ENCODE measurements at places on chromosomes 13 and 19.
A peak's percentile ranks its signal among the peaks of the same experiment; 100 is the strongest.

DNA sequence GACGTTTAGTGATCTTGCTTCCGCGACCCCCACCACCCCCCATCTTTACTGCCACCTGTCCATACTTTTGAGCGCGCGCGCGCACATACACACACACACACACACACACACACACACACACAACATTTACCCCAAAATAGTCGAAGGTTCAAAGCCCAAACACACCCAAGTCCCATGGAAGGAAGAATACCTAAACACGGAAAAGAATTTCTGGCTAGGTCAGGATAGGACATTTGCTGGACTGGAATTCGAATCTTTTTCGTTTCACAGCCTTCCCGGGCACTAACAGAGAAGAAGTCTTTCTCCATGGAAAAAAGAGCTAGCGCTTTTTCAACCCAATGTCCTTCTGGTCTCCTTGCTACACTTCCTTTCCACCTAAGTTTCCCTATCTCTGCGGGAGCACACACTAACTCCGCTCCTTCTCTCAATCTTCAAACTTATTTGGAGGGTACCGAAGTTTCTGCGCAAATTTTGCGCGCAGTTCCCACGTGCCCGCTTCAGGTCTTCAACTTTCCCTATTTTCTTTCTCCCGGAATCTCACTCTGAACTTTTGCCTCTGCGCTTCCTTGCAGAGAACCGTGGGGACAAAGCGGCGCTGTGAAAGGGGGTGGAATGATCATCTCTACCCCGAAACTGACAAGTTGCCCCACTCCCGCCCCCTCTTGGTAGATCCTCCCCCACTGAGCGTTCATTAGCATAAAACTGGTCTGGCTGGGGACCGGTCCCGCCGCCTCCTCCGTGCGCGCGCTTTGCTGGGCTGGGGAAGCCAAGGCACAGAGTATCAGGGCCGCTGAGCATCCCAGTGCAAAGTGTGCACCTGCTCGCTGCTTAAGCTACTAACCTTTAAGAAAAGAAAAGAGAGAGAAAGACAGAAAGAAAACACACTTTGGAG, 2.7 kb downstream of the DACH1 start:
- DNase-seq, result peak; percentile 5

- DNase-seq, result no peak
Observed at GRCh38 chr19:23774524-23774971, 15.9 kb upstream of the ZNF681 start.

- DNase-seq, result no peak
Observed at GRCh38 chr19:38204096-38204495, 19.9 kb downstream of the DPF1 start.

- DNase-seq, result no peak
Observed at GRCh38 chr13:101930331-101930730, 471.5 kb downstream of the FGF14 start.

DNA sequence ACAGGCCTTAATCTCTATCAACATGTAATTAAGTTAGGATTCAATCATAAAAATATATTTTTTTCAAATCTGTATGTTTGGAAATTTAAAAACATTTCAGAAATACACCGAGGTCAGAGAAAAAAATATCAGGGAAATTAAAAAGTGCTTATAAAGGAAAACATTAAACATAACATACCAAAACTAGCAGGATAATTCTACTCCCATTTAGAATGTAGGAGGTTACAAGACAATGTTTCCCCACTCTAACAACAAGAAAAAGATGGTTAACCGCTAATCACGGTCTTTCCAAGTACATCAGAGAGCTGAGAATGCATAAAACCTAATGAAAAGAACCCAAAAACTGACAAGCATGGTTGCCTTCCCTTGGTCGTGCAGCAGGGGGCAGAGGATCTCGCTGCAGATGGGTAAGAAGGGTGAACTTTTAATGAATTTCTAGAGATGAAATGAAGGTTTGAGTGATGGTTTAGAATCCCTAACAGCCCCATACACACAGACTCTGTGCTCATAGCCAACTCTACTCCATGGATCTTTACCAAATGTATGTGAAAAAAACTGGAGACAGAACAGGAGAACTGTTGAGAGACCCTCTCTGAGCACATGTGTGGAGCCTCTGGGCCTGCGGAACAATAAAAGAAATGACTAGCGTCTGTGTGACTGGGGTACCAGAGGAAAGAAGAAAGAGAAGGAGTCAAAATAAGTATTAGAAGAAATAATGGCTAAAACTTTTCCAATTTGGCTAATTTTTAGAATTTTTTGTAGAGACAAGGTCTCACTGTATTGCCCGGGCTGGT, 51.3 kb upstream of the LSM14A start:
- peak; percentile 60 for DNase-seq

DNA sequence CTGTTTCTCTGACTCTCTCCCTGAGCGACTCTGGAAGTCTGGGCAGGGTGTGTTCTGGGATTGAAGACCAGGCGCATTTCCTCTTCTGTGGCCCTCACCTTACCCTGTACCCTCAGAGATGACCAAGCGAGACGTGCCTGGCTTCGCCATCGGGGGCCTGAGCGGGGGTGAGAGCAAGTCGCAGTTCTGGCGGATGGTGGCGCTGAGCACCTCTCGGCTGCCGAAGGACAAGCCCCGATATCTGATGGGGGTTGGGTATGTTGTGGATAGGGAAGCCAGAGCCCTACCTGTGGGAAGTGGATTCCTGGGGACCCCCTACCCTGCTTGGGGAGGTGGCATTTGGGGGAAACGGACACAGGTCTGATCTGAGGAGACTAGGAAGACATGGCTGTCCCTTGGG, 5.8 kb upstream of the DNM2 start:
- DNase-seq, result no peak

DNA sequence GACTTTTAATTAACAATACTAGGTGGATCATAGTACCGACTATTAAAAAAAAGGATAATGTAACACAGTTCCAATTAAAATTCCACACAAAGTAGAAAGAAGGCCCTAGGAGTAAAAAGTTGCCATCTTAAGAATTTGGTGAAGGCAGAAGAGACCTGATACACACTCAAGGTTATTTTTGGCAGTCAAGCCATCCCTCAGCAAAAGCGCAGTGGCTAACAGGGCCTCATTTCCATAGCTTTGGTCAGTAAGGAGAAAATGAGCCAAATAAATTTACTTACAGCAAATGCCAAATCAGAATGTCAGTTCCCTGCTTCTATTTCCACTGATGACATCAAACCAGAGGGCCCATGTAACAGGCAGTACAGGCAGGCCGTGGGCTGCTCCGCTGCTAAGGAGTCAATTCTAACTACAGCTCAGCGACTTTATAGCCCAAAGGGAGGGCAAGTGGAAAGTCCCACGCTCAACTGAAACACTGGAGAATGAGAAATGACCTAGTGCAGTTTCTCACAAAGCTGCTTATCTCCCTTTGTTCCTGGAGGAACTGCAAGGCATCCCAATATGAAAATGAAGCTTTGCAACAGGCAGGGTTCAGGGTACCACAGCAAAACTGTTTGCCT, 6.3 kb downstream of the ARGLU1 start:
- DNase-seq, result peak; percentile 47

- no peak for DNase-seq
Observed at GRCh38 chr13:49733181-49733951, 42.1 kb upstream of the EBPL start.

GRCh38 chr13:106028911-106029310, 506.6 kb downstream of the EFNB2 start:
- DNase-seq, result no peak
